ENCODE measurements at places on chromosomes 3 and 15. TPM values are rescaled to one million over a fixed set of nuclear protein-coding genes. Genes with fewer than 3 reads are reported as not detected.

Gene GOLGA8G
- 0.08 TPM for polyA plus RNA-seq

DNA sequence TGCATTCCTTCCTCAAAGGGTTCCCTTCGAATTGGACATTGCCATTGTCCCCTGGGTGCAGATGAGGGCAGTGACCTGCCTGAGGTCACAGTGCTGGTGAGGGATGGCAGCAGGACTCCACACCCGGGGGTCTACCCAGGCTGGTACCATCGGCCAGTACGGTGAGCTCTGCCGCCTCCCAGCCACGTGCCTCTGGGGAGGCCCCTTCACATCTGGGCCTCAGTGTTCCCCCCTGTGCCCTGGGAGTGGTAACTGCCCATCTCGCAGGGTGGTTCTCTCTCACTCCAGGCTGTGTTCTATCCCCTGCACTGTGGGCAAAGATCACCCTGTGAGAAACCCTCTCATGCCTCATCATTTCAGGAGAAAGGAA is 99.4 kb upstream of the IQSEC1 start:
- no peak for DNase-seq

Gene TSPAN3
- polyA plus RNA-seq = 464 TPM

Gene APH1B
- polyA plus RNA-seq = 19.6 TPM

- no peak for DNase-seq
These were observed 49.9 kb downstream of the CASR start for GRCh38 chr3:122233101-122233952.

Gene DNAH12
- polyA plus RNA-seq = 3.0 TPM

GRCh38 chr15:36887214-36887961 is 213.0 kb downstream of the MEIS2 start:
- peak; percentile 82 for DNase-seq

Gene C3orf70
- polyA plus RNA-seq = 9.9 TPM

Gene CLDN16
- polyA plus RNA-seq = 35.6 TPM

- DNase-seq = no peak
These were observed 190.1 kb upstream of the LPP start for GRCh38 chr3:187963677-187964385.

Gene THAP10
- 8.1 TPM for polyA plus RNA-seq

- no peak for DNase-seq
These were observed 557.2 kb upstream of the TBL1XR1 start for GRCh38 chr3:177754508-177754921.

DNA sequence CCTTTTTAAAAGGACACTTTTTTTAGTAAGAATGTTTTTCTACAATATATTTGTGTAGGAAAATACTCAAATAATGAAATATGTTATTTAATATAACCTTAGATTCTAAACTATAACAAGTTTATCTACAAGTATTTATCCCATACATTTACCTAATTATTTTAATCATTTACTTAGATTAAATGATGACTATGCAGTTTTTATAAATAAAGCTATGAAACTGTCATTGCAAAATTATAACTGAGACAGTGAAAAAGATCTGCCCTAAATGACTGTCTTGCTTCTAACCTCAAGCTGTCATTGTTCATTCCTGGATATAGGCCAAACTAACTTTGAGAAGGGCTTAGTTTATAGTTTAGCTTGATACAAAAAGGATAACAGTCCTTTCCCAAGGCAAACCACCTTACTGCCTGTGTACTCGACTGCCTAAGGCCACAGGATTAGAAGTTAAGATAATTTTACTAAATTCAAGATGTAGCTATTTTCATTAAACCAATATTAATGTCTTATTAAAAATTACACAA is 84.1 kb downstream of the GLDN start:
- DNase-seq = no peak

DNA sequence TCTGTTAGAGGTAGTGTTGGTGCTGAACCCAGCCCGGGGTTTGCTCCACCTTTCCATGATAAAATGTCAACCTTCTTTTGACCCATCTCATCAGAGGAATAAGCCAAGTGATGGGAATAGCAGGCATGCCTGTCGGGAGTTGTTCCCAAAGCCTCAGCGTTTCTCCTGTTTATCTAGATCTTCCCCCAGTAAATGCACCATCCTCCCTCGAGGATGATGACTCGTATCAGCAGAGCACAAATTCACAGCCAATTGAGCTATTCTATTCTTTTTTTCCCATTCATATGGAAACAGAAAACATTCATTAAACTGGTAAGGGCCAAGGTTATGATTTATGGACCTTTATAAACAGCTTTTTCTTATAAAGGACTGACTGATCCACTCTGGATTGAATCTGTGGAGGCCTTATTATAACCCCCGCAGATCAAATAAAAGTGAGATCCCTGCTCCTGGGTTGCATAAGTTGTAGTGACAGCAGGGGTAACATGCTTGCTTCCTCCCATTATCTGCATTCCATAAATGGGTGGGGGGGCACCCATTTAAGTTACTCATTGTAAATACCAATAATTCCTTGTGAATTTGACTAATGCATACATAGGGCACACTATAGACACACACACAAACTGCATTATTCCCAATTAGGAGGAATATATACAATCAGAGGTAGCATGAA is 207.3 kb downstream of the PLCL2 start:
- no peak for DNase-seq

Gene C3orf33
- polyA plus RNA-seq = 13.7 TPM

Gene ZCWPW2
- 2.8 TPM for polyA plus RNA-seq

GRCh38 chr3:187747506-187747905 is 2.2 kb upstream of the BCL6 start:
- no peak for DNase-seq

GRCh38 chr15:67512140-67512539 is 8.8 kb upstream of the C15orf61 start:
- DNase-seq = no peak

DNA sequence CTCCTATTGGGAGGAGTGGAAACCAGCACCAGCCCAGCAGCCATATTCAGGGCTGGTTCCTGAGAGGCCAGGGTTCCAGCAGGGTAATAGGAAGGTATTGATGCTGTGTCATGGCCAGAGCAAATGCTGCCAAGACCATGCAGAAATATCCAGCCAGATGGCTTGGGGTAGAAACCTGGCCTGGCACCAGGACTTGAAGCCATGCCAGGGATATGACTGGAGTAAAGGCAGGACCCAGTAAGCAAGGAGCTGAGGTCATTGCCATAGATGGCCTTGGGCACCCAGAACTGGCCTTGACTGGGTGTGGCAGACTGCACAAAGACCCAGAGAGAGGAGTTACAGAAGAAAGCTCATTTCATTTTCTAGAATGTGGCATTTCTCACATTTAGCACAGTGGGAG is 257.6 kb upstream of the GOLGA6L4 start:
- no peak for DNase-seq

DNA sequence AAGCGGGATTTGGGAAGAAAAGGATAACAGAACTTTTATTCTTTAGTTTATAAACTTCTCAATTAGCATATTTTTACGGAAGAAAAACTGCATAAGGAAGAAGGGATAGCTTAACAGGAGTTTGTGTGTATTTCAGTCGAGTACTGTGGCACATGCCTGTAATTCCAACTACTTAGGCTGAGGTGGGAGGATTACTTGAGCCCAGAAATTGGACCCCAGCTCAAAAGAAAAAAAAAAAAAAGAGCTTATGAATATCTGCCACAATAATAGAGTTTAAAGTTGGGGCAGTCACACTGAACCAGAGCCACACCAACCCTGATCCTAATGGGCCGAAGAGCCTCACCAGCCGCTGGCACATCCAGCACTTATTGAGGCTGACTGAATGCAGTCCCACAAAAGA is 31.1 kb downstream of the CHAC1 start:
- DNase-seq = no peak

GRCh38 chr3:38253704-38254103 is 11.9 kb upstream of the SLC22A13 start:
- DNase-seq = no peak

Gene RBMS3
- 15.4 TPM for polyA plus RNA-seq

GRCh38 chr15:96747291-96747690 is 416.8 kb downstream of the NR2F2 start:
- DNase-seq = no peak

Gene FOXP1
- polyA plus RNA-seq = 46.7 TPM

Gene SOX2
- polyA plus RNA-seq = 0.30 TPM

GRCh38 chr3:125043599-125044151 is 12.1 kb downstream of the HEG1 start:
- DNase-seq = no peak

- DNase-seq = no peak
These were observed 15.9 kb downstream of the ABTB1 start for GRCh38 chr3:127688416-127689265.

DNA sequence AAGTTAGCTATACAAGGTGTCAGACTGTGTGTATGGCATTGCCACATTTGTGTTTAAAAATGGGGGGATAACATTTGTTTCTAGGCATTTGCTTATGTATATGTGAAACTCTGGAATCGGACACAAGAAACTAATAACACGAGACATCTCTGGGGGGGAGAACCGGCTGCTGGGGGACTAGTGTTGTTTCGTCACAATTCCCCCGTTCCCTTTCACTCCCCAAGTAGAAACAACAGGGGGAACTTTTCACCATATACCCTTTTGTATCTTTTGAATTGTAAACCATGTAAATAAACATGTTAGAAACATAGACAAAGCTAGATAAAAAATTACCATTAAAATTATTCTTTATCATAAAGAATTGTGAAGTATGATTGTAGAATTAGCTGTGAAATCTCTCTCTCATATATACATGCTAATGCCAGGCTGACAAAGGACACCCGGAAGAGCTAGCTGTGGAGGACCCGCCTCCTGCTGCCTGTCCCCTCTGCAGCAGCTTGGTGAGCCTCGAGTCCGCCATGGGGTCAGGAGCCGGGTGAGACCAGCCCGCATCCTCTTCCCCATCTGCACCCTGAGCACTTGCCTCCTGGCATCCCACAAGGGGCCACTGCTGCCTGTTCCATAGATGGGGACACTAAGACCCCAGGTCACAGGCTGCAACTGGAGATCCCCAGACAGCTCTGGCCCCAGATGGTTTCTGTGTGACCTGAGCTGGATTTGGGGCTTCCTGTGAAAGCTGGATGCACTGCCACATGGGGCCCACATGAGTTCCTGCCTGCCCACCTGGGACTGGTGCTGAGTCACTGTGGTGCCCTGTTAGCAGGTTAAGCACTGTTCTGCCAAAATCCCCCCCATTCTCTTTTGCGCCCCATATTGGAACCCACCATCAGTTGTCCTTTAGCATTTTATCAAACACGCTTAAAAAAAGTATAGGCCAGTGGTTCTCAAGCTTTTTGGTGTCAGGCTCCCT is 91.6 kb downstream of the IQSEC1 start:
- no peak for DNase-seq

Gene VEPH1
- polyA plus RNA-seq = 56.0 TPM

DNA sequence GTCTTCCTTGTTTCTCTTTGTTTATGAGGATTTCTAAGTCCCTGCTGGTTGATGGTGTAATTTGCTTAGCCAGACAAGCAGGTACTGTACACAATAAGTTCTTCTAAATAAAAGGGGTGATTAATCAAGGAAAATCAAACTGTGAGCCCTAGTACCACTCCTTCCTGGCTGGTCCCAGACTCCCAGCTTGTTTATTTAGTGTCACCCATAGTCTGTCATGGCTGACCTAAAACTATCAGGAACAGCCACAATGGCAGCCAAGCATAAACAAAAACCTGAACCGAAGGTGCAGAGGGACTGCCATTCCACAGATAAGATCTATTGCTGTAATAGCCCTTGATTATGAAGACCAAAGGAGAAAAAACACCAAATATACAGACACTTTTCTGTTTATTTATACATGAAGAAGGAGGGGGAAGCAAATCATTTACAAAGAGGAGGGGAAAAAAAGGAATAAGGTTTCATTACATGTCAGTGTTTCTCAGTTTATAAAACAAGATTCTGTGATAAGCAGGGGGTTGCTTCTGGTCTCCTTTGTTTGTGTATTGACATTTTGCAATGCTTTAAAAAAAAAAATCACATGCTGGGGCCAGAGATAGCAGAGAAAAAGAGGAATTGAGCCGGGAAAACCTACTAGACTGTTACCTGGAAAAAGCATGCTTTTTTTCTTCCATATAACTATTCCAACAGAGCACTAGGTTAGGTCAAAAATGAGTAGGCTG is 182.4 kb upstream of the DPH6 start:
- DNase-seq = peak; percentile 33

Gene CDC25A
- 14.1 TPM for polyA plus RNA-seq

DNA sequence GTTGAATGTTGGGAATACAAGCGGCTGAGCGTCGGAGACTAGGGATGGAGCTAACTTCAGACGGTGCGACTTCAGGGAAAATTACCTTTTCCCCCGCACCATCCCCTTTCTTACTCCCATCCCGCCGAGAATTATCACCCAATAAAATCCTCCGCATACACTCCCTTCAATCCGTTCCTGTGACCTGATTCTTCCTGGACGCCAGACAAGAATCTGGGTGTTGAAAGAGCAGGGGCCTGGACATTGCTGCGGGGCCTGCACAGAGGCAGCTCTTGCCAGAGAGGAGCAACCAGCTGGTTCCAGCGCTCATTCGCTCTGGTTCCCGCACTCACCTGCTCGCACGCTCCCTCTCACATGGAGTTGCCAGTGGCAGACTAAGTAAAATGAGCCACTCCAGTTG is 241.9 kb downstream of the ALCAM start:
- no peak for DNase-seq

GRCh38 chr3:1696669-1697275 is 401.9 kb upstream of the CNTN4 start:
- no peak for DNase-seq

Gene DUOXA2
- polyA plus RNA-seq = not detected

DNA sequence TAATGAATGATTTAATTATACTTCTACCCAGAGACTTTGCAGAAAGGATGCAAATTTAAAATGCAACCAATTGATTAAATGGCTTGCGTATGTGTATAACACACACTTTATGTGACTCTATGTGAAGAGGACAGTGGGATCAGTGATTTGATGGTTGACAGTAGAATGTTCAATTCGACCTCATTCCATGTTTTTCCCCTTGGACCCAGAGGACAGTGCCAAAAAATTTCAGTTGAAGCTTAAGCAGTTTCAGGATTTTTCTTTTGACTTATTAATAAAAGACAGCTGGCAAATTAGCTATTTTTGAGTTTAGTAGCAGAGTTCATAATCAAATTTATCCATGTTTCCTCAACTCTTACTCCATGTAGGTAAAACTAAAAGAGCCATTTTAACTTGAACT is 742.4 kb upstream of the NR2F2 start:
- no peak for DNase-seq

GRCh38 chr15:45441036-45441435 is 62.7 kb upstream of the GATM start:
- no peak for DNase-seq

DNA sequence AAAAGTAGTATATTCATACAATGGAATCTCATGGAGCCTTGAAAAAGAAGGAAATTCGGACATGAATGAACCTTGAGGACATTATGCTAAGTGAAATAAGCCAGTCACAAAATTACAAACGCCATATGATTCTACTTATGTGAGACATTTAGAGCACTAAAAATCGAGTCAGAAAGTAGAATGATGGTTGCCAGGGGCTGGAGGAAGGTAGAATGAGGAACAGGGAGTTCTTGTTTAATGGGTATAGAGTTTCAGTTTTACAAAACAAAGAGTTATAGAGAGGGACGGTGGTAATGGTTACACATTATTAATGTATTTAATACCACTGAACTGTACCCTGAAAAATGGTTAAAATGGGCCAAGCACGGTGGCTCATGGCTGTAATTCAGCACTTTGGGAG is 19.5 kb downstream of the UBXN7 start:
- DNase-seq = no peak
